HepG2 (cell line): ENCODE measurements at places on chromosomes 6 and 20.
A peak's percentile ranks its signal among the peaks of the same experiment; 100 is the strongest.

- no peak for DNase-seq
Observed at GRCh38 chr6:128005009-128005408, 104.2 kb upstream of the THEMIS start.

- no peak for DNase-seq
Observed at GRCh38 chr6:161507375-161507774, 233.5 kb upstream of the AGPAT4 start.

GRCh38 chr6:117346142-117346930 is 79.4 kb downstream of the ROS1 start:
- peak; percentile 23 for DNase-seq

DNA sequence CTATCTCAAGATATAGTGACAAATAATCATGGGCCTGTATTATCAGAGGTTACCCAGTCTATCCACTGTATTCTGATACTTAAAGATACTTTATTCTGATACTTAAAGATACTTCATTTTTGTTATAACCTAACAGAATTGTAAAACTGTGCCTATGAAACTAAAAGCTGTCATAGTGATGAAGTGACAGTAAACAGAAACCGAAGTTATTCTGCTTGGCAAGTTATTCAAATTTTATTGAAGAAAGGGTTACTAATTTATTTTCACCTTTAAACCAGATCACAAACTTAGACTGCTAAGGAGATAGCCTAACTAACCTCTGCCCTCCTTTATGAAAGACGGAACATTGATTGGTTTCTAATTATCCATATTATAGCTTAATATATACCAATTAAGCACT is 604.6 kb upstream of the IMPG1 start:
- DNase-seq = no peak

- DNase-seq = no peak
Observed at GRCh38 chr6:9131616-9132015, 696.3 kb upstream of the SLC35B3 start.

- no peak for DNase-seq
Observed at GRCh38 chr6:7591770-7592169, 1.8 kb downstream of the SNRNP48 start.

DNA sequence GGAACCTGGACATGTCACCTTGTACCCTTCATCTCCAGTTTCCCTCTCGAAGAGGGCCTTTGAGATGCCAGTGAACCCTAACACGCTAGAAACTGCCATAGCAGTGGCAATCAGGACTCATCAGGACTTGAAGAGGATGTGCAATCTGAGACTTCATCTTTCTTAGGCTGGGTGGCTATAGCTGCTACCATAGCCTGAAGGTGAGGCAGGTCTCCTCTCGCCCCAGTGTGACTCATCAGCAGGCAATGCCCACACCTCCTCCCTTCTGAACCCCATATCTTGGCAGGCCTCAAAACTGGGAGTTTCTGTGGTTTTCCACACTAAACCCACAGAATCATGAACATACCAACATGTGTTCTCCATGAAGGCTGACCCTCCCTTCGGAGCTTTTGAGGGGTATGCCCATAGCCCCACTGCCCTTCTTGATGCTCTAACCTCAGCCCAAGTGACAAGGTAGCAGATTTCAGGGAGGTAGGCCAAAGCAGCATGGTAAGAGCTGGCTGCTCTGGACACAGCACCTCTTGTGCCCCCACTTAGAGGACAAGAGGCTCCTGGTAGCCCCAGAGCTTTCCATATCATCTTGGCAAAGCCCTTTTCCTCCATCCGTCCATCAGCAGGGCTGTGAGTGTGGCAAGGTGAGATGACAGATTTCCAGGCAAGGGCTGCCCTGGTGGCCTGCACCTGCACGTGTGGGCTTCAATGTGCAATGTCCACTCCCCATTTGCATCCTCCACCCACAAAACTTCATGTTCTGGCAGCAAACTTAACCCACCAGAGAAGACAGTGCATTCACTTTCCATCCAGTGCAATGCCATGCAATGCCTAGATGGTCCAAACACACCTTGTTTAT is 2.6 kb downstream of the BLCAP start:
- DNase-seq = no peak

DNA sequence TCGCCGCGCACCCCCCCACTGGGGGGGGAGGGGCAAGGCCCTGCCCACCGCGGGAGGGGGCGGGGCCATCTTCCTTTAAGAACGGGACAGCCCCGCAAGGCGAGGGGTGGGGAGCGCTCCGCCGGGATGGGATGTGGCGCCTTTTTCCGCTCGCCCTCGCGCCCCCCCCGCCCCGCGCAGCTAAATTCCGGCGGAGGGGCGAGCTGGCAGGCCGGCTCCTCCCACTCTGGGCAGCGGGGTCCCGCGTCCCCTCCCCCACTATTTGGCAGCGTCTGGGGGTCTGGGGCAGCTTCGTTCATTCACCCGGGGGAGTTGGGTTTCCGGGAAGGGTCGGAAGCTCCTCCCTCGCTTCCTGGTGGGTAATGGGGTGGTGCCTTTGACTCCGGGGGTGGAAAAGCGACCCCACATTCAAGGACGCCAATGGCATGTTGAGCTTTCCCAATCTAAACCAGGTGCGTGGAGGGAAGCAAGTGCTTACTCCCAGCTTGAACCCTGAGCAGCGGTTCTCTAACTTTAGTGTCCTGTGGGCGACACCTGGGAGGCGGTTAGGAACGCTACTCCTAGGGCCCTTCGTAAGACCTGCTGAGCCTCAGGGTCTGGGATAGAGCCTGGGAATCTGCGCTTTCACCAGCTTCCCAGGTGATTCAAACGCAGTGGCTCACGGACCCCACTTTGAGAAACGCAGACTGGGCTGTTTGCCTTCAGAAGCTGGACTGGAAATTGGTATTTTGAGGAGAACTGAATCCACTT is 927 bp downstream of the ASXL1 start:
- peak; percentile 85 for DNase-seq

- DNase-seq = no peak
Observed at GRCh38 chr6:12291071-12291838, 1.1 kb downstream of the EDN1 start.

- no peak for DNase-seq
Observed at GRCh38 chr20:62452475-62453095, 23.2 kb downstream of the GATA5 start.

- DNase-seq = no peak
Observed at GRCh38 chr6:166382500-166382932, 224 bp downstream of the MPC1 start.

DNA sequence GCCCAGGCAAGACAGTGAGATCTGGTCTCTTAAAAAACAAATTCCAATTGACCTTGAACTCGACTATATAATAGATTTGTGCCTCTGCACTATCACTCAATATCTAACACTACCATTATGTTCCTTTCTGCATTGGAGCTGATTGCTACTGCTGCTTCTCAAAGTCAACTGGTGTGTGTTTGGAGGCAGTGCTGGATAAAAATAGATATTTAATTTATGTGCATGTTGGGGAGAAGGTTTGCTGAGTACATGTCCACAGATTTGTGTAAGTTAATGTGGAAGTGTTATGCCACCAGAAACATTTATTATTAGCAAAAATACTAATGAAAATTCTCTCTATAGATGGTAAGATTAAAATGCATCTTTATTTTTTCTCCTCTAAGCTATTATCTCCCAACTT is 39.5 kb downstream of the ATP9A start:
- no peak for DNase-seq

- DNase-seq = no peak
Observed at GRCh38 chr6:159438106-159438505, 254.9 kb downstream of the SOD2 start.

- DNase-seq = no peak
Observed at GRCh38 chr6:111423055-111423633, 59.9 kb downstream of the REV3L start.

DNA sequence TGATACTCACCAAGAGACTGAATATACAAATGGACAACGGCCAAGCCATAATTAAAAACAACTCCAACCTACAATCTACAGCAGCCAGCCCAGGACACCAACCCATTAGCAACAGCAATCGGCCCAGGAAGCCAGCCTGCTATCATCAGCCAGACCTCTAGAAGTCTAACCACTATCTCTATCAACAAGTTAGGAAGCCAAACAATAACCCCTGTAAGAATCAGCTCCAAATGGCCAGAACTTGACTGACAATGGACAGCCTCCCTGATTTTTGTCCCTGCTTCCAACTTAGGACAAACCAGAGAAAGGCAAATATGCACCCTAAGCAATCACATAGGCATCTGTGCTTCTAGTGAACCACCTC is 511.8 kb upstream of the JARID2 start:
- DNase-seq = no peak

DNA sequence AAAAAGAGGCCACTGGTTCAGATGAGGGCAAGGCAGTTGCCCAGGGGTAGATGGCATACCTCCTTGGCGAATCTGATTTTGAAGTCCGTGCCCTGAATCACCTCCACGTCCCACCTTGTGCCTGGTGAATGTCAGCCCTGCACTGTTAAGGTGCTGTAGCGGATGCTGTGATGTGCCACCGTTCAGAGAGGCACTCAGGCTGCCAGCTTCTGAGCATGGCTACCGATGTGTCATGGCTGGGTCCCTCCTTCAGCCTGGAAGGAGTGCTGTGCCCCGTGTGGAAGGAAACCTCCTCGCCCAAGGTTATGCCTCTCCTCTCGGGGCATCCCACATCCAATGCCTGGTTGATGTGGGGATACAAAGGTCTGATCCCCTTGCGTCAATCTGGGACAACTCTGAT is 43.6 kb downstream of the UST start:
- DNase-seq = no peak

- DNase-seq = peak; percentile 57
Observed at GRCh38 chr6:32796848-32797776, 19.7 kb downstream of the HLA-DOB start.

- no peak for DNase-seq
Observed at GRCh38 chr6:6788394-6789032, 200.0 kb downstream of the LY86 start.

DNA sequence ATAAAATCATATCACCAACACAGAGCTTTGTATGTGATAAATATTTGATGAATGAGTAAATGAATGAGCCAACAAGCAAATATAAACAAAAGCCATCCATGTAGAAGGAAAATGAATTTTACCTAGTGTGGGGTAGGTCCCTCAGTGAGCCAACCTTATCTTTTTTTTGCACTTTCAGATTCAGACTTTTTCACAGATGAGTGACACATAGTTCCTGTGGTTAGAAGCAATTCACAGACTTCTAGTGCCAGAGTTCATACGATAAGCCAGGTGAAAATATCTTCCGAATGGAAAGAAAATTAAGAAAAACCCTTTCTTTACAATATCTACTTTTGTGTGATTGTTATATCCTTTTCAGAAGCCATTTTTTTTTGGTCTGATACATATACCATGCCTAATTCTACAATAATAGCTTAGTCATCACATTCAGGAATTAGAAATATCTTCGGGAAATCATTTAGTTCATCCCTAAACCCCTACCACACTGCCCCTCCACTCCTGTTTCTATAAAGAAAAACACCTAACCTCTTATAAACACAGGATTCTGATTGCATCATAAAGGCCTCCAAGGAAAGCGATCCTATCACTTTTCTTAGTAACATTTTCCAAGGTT is 82.7 kb upstream of the CNR1 start:
- no peak for DNase-seq

- DNase-seq = no peak
Observed at GRCh38 chr6:29490552-29490951, 2.8 kb upstream of the MAS1L start.

- DNase-seq = no peak
Observed at GRCh38 chr6:26126394-26127235, 39.4 kb downstream of the HFE start.

DNA sequence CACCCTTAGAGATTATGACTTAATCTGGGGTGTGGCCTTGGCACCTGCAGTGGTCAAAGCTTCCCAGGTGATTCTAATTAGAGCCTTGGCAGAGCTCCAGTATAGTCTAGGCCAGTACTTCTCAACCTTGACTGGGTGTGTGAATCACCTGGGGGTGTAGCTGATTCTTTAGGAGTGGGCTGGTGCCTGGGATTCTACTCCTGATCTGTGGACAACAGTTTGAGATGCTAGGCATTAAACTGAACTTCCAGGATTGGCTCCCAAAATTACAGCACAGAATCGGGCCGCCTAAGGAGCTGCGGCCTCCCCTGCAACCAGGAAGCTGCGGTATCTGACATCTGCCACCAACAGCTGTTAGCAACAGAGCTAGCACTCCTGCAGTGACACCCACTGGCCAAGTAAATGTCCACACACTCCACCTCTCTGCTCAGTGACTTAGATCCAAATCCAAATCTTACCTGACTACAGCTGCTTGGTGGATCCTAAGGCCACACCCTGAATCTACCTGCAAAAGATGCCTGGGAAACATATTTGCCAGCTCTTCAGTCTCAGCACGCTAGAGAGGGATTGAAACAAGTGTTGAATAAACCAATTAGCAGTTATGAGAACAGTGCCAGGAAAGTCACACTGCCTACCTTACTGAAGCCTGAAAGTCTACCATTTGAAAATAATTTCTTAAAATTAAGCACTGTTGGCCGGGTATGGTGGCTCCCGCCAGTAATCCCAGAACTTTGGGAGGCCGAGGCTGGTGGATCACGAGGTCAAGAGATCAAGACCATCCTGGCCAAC is 126.7 kb downstream of the UNC5CL start:
- peak; percentile 75 for DNase-seq

GRCh38 chr6:135784507-135784906 is 67.0 kb upstream of the PDE7B start:
- no peak for DNase-seq

GRCh38 chr6:136701045-136701444 is 91.2 kb downstream of the MAP3K5 start:
- DNase-seq = no peak

DNA sequence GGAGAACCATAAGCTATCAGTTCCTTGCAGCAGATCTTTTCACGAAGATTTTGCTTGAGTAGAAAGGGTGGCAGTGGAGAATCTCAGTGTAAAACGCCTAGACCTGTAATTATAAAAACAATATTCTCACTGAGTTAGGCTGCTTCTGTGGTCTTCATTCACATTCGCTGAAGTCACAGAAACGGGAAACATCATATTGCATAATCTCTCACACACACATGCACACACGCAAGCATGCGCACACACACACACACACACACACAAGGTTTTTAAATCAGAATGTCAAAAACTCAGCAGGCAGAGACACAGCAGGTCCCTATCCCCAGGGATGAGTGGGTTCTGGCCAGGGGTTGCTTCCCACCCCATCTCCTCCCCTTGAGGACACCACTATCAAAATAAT is 175.5 kb downstream of the ATXN1 start:
- no peak for DNase-seq

DNA sequence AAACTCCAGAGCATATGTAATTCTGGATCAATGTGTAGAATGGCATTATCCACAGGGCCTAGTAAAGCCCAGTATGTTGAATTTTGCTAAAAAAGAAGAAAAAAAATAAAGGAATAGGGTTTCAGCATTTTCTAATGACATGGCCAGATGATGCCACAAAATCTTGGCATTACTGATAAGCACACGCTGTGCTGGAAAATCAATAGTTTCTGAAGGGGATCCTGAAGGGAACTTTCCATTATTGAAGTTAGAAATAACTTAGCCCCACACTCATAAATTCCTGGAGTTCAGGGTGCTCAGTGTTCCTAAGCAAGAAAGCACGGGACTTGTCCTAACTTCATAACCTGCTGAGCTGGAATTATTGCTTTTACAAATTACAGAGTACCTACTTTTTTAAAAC is 10.8 kb downstream of the TENT5A start:
- DNase-seq = no peak

GRCh38 chr20:52494244-52494643 is 302.7 kb upstream of the ZFP64 start:
- DNase-seq = no peak
